ENCODE measurements at places on chromosomes 12 and 14.

DNA sequence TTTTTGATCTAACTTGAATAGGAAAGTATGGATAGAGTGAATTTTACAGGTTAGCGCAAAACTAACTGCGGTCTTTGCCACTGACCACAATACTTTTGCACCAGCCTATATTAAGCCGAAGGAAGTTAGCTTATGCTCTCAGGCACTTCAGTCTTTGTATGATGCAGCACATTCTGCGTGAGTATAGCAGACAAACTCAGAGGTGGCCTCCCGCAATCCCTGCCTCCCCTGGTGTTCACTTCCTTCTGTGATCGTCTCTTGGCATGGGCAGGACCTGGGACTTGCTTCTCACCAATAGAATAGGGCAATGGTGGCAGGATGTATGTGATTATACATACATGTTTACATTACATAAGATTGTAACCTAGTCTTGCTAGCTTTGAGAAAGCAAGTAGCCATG, 10.3 kb upstream of the SLC6A13 start:
- DNase-seq: no peak

GRCh38 chr12:80936642-80937390, 918 bp downstream of the LIN7A start:
- DNase-seq: peak; percentile 10

- DNase-seq: no peak
Measured at GRCh38 chr12:16300736-16301135, 23.3 kb upstream of the SLC15A5 start.

DNA sequence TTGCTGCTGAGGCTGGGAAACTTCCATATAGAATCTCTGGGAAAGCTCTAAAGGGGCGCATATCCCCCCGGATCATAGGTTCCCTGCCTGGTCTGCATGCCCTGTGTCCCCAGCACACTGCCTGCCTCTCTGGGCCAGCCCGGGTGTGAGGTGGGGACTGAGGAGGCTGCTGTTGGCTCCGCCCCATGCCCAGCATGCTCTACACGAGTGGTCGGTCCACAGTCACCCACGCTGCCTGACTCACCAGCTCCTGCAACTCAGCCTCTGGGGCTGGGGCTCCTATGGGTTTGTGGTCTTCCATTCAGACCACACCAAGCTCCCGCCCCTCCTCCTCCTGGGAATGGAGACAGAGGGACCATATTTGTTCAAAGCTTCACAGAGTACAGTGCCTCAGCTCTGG, 88.5 kb upstream of the ANO2 start:
- DNase-seq: no peak

DNA sequence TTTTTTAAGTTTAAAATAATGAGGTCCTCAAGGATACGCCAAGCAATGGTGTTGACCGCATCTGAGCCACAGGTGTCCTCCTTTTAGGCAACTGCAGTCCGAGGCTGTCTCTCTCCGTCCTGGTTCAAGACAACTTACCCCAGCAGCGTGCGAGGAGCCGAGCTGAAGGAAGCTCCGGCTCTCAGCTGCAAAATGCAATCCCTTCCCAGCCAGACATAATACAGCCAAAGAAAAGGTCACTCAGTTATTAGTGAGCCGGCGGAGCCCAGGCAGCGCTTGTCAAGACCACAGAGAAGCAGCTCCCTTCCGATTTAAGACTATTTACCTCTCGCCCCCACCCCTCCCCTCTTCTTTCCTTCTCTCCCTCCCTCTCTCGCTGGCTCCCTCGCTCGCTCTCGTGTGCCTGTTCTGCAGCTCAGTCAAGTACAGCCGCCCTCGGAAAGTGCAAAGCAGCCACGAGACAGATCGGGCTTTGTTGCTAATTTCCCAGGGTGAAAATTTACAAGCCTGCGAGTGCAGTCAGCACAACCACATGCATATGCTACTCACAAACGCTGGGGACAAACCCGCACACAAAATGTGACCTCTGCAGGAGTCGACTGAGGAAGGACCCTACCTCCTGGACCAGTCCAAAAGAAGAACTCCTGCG, 363 bp upstream of the LMO3 start:
- no peak for DNase-seq

DNA sequence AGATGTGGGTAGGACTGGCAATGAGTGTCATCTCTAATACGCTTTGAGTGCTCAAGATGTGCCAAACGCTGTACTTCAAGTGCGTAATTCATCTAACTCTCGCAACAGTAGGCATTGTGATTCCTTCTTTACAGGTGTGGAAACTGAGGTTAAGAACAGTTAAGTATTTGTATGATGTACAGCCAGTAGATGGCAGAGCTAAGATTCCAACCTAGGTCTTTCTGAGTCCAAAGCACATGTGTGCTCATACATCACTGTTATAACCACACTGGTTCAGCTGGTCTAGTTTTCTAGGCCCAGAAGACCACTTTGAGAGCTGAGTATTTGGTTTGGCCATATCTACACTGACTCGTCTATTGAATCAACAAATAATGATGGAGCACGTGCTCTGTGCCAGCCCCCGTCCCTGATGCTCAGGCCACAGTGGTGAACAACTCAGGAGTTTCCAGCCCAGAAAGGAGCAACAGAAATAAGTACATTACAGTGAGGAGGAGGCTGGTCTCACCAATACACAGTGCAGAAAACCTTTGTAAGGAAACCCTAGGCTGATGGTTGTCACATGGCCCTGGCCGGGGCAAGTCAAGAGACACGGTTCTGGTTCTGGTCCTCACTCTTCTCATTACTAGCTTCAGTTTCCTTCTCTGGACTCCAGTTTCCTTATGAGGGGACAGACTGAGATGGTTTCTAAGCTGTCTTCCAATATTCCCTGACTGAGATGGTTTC, 69.3 kb upstream of the SCN8A start:
- DNase-seq: no peak

- no peak for DNase-seq
Measured at GRCh38 chr12:85711735-85712390, 124.3 kb downstream of the RASSF9 start.

- no peak for DNase-seq
Measured at GRCh38 chr12:110533607-110534006, 31.5 kb downstream of the RAD9B start.

DNA sequence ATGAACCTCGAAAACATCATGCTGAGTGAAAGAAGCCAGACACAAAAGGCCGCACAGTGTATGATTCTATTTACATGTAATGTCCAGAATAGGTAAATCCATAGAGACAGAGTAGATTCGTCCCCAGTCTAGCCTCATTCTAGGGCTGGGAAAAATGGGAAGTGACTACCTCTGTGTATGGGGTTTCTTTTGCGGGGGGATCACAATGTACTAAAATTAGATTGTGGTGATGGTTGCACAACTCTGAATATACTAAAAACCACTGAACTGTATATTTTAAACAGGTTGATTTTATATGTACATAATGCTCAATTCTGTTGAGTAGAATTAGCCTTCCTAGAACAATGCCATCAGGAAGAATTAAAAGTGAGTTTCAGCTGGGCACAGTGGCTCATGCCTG, 6.3 kb upstream of the RILPL2 start:
- DNase-seq: peak; percentile 64

GRCh38 chr14:35678403-35679028, 130.6 kb downstream of the RALGAPA1 start:
- no peak for DNase-seq

DNA sequence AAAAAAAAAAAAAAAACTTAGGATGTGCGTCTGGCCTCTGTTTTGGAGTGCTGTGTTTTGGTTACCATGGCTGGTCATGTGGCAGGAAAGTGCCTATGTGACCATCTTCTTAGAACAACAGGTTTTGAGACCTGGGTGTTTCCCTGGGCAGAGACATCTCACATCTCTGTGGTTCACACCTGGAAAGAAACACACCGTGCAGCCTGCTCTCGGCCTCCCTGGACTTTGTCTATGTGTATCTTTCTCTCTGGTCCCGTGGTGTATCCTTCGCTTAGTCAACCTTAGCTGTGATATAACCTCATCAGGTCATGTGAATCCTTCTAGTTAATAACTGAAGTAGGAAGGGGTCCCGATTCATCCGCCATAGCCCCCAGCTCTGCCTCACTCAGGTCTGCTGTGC, 22.6 kb downstream of the ACADS start:
- no peak for DNase-seq

GRCh38 chr14:101333335-101334280, 227.7 kb upstream of the DIO3 start:
- no peak for DNase-seq

- DNase-seq: no peak
Measured at GRCh38 chr12:19529951-19530636, 90.8 kb downstream of the AEBP2 start.

DNA sequence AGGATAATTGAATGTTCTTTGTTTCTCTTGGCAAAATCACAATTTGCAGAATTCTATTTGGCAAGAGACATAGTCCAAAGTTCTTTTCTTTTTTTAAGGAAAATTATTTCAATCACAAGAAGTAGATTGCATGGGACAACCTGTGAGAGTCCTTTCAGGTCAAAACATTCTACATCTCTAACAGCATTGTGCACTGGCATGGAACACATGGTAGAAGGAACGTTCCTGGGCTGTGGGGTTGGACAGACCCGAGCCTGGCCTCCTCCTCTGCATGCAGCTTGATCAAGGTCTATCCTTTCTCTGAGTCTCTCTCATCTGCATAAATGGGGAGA, 88.6 kb upstream of the CPSF6 start:
- no peak for DNase-seq

DNA sequence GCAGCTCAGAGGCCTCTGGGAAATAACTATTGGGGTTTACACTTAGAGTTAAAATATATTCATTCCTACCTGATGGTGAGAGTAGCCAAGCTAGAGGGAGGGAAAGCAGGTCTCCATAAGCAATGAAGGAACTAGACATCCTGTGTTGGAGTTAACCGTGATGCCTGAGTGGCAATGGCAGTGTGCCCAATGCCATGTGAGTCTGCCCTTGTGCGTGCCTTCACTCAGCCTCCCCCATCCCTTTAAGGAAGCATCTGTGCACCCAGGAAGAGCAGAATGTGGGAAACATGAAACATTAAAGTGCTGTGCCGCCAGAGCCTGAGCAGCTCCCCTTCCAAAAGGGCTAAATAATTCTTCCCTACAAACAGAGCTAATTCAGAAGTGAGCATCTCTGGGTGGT, 76.3 kb downstream of the COX16 start:
- no peak for DNase-seq

- no peak for DNase-seq
Measured at GRCh38 chr14:74682169-74682952, 30.5 kb downstream of the AREL1 start.

GRCh38 chr12:2324387-2324786, 271.6 kb downstream of the CACNA1C start:
- DNase-seq: no peak

GRCh38 chr14:31828946-31829868, 247.9 kb upstream of the ARHGAP5 start:
- no peak for DNase-seq

DNA sequence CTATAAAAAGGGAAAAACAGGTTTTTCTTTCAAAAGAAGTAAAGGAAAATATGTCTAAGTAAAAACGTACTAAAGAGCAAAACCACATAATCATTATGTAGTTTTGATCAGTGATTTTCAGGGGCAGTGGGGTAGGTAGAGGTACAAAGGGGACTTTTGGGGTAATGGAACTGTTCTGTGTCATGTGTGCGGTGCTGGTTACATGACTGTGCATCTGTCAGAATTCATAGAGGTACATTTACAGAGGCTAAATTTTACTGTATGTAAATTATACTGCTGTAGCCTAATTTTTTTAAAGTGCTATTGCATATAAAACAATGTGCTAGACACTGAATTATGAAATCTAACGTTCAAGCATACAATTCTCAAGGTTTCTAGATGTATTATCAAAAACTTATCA, 2.0 kb downstream of the ESR2 start:
- no peak for DNase-seq
